Right lung (tissue), 10 donors: ENCODE measurements at places on chromosomes 11 and 22. TPM values are rescaled to one million over a fixed set of nuclear protein-coding genes. Genes with fewer than 3 reads are reported as not detected.

DNA sequence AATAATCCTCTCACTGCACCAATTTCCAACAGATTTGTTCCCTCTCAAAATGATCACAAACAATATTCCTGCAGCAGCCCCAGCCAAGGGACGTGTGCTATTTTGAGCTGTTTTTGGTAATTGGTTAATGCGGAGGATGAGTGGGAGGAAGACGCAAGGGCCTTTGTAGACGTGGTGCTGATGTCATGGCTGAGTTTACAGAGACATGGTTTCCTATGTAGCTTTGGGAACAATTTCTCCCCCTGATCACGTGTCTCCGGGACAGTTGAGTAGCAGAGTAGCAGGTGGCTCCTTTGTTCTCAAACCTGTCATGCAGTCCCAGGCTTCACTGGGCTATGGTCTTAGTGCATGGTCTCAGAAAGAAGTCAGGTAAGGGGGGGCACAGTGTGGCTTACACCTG lies 183.2 kb upstream of the NECTIN1 start:
- DNase-seq = no peak

DNA sequence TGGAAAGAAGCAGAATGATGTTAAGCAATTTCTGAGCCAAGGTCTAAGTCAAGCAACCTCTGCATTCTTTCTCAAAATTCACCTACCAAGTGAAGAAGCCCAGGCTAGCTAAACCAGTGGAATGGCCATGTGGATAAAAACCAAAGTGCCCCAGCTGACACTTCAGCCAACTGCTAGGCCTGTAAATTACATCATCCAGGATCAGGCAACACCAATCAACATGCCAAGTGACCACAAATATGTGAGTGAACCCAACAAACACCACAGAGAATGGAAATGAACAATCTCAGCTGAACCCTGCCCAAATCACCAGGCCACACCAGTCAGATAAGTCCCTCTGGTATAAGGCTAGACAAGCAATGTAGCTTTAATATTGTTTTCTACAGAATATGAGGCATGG lies 25.1 kb upstream of the FJX1 start:
- DNase-seq = no peak

The RIMBP3B gene
- polyA plus RNA-seq = not detected

The FAM180B gene
- 0.18 TPM for polyA plus RNA-seq

The OR5P2 gene
- not detected for polyA plus RNA-seq
